ENCODE measurements at places on chromosomes 4 and X.

DNA sequence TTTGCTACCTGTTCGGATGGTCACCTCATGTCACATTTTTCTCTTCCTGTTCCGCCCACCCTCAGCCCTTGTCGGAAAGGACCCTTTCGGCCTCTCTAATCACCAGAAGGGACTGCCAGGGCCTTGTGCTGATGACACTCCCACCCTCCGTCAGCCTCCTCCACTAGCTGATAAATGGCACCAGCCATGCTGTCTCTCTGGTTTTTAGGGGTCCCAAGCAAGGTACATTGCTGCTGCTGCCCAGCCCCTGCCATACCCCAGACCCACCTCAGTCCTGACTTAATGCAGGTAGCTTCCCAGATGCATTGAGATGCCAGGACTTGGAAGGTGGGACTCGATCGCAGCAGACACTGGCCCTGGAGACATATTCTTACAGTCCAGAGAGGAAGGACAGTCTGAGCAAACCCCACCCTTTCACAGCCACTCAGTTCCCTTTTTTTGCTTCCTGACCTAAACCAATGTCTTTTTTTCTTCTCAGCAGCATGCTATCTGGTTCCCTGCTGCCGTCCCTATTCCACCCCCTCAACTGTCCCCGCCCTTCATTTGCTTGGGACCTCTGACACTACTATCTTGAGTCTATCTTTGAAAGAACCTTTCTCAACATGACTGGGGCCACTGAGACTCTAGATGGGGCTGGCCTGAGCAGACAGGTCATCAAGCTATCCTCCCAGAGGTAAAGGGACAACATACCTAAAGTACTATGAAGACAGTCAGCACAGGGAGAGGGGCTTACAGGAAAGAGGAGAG lies at the start of gene BTK:
BTK (minus strand) TSS at position 397 of the 747 bp plus-strand sequence. CDS start 10,907 bp downstream, outside the sequence.
- H3K4me1 ChIP-seq, result peaks cover 49% of the 10 kb centered on the region
- H3K4me3 ChIP-seq, result peak within 1 kb of the TSS; percentile 71
- 0 out of 2 replicates have a peak, but pooled peaks cover 4% of the 10 kb centered on the region for H3K36me3 ChIP-seq
- DNase-seq, result peak; percentile 90
- no peaks in the 10 kb centered on the region for H3K27me3 ChIP-seq

- H3K36me3 ChIP-seq, result no peaks in the 10 kb centered on the region
- H3K4me3 ChIP-seq, result no peak overlapping the region
- no peak for DNase-seq
- H3K27ac ChIP-seq, result no peak overlapping the region
- no peaks in the 10 kb centered on the region for H3K4me1 ChIP-seq
Observed at GRCh38 chrX:30863974-30864373, 25.1 kb downstream of the TAB3 start.

GRCh38 chr4:55904576-55904975 lies 44.2 kb upstream of the CEP135 start:
- no peaks in the 10 kb centered on the region for H3K27me3 ChIP-seq
- no peak overlapping the region for H3K27ac ChIP-seq
- no peak for DNase-seq
- H3K4me1 ChIP-seq, result no peaks in the 10 kb centered on the region
- peaks cover 26% of the 10 kb centered on the region for H3K36me3 ChIP-seq
- no peak overlapping the region for H3K4me3 ChIP-seq

GRCh38 chr4:40316333-40316781 lies 18.8 kb upstream of the CHRNA9 start:
- peak overlapping the region; percentile 65 for H3K4me3 ChIP-seq
- no peaks in the 10 kb centered on the region for H3K27me3 ChIP-seq
- no peaks in the 10 kb centered on the region for H3K36me3 ChIP-seq
- DNase-seq, result peak; percentile 74

GRCh38 chr4:176611951-176612350 lies 180.8 kb downstream of the VEGFC start:
- DNase-seq, result no peak
- H3K27ac ChIP-seq, result no peak overlapping the region
- H3K4me1 ChIP-seq, result no peaks in the 10 kb centered on the region
- no peaks in the 10 kb centered on the region for H3K27me3 ChIP-seq
- no peaks in the 10 kb centered on the region for H3K36me3 ChIP-seq
- no peak overlapping the region for H3K4me3 ChIP-seq

DNA sequence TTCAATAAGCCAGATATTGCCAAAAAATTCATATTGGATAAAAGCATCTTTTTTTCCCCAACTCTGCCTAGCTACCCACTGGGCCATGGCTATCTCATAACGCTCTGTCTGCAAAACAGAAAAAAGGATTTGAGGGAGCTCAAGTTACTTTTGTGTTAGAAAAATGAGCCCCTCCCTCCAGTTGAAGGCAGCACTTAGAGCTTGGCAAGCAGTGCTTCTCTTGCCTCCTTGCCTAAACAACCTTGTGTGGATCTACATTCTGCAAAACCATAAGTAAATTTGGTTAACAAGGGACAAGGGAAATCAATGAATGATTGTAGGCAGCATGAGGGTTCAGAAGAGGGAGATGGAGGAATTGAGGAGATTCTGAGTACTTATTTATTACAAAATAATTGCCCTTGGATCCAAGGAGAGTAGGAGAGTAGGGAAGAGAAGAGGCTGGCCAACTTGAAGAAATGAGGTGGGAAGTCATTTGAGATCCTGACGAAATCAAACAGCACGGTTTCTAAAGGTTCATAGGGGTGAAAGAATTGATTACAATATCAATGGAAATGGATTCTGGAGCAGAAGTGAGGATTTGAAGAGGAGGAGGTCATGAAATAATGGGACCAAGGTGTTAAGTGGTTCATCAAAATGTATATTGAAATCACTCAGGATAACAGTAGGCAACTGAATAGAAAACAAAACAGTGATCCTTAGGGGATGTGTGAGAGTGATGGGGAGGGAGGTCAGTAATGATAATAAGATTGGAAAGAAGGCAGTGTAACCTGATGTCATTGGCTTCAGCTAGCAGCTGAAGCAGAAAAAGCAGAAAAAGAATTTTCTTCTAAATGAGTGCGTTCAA lies 434.8 kb upstream of the IGFBP7 start:
- no peaks in the 10 kb centered on the region for H3K36me3 ChIP-seq
- no peak overlapping the region for H3K4me3 ChIP-seq
- no peaks in the 10 kb centered on the region for H3K4me1 ChIP-seq
- H3K27me3 ChIP-seq, result no peaks in the 10 kb centered on the region
- DNase-seq, result no peak
- H3K27ac ChIP-seq, result no peak overlapping the region

GRCh38 chr4:138686106-138686835 lies 329.3 kb upstream of the NOCT start:
- H3K4me3 ChIP-seq, result no peak overlapping the region
- no peaks in the 10 kb centered on the region for H3K4me1 ChIP-seq
- H3K36me3 ChIP-seq, result no peaks in the 10 kb centered on the region
- H3K27ac ChIP-seq, result no peak overlapping the region
- no peak for DNase-seq

DNA sequence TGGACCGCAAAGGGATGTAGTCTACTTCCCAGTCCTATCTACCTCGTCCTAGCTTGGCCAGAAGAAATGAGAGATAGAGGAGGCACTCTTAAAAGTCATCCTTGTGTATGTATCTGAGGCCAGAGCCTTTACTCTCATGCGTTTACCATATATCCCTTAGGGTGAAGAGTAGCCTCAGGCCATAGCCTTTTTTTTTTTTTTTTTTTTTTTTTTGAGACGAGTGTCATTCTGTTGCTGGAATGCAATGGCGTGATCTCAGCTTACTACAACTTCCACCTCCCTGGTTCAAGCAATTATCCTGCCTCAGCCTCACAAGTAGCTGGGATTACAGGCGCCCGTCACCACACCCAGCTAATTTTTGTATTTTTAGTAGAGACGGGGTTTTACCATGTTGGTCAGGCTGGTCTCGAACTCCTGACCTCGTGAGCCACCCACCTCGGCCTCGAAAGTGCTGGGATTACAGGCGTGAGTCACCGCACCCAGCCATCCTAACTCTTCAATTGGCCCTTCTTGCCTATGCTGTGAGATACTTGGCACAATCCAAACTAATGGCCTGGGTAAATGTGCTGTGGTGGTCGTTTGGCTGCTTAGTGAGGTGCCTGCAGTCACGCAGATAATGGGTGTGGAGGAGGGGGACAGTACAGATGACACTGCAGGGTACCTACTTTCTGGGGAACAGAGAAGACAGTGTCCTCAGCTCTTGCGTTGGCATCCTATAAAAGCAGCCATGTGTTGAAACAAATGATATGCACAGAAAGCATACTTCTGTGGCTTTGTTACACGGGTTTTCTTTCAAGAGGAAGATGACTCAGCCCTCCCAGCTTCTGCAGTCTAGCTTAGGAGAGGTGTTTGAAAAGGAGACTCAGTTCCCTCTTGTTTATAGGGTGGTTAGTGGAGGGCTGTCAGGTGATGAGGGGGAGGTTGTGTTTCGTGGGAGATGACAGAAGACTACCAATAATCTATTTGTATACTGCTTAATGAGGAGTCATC lies 10.4 kb upstream of the DGAT2L6 start:
- H3K4me1 ChIP-seq, result peaks cover 46% of the 10 kb centered on the region
- no peak overlapping the region for H3K27ac ChIP-seq
- H3K27me3 ChIP-seq, result no peaks in the 10 kb centered on the region

DNA sequence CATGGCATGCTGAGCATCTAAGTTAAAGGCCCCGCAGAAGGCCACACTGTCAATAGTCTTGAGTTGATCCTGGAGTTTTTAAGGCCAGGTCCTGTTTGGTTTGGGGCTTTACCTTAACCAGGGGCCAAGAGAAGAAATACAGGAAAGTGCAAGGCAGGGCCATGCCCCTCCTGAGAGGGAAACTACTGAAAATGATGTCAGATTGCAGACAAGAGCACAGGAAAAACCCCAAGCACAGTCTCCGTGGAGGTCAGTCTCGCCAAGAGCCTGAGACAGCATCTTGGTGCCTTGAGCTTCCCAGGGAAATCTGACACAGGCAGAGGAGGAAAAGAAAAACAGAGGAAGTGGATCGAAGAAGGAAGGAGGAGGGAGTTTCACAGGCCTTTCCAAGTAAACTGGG lies 32.2 kb upstream of the GATB start:
- no peak for DNase-seq
- no peak overlapping the region for H3K4me3 ChIP-seq
- H3K27me3 ChIP-seq, result peaks cover 4% of the 10 kb centered on the region
- H3K27ac ChIP-seq, result no peak overlapping the region
- no peaks in the 10 kb centered on the region for H3K4me1 ChIP-seq
- H3K36me3 ChIP-seq, result no peaks in the 10 kb centered on the region

DNA sequence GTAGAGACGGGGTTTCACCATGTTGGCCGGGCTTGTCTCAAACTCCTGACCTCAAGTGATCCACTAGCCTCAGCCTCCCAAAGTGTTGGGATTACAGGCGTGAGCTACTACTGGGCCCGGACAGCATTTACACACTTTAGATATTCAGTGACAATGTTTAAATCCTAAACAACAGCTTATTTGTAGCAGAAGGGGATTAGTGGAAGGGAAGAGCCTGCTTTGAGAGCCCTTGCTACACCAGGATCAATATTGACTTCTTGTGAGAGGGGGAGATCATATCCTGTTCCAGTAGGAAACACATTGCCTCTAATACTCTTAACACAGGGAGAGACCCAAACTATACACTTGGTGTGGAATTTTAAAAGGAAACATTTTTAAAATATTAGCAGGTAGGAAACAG lies 7.1 kb downstream of the MGST2 start:
- peaks cover 22% of the 10 kb centered on the region for H3K4me1 ChIP-seq
- H3K27ac ChIP-seq, result no peak overlapping the region
- H3K27me3 ChIP-seq, result no peaks in the 10 kb centered on the region
- H3K4me3 ChIP-seq, result no peak overlapping the region
- no peaks in the 10 kb centered on the region for H3K36me3 ChIP-seq
- DNase-seq, result no peak

DNA sequence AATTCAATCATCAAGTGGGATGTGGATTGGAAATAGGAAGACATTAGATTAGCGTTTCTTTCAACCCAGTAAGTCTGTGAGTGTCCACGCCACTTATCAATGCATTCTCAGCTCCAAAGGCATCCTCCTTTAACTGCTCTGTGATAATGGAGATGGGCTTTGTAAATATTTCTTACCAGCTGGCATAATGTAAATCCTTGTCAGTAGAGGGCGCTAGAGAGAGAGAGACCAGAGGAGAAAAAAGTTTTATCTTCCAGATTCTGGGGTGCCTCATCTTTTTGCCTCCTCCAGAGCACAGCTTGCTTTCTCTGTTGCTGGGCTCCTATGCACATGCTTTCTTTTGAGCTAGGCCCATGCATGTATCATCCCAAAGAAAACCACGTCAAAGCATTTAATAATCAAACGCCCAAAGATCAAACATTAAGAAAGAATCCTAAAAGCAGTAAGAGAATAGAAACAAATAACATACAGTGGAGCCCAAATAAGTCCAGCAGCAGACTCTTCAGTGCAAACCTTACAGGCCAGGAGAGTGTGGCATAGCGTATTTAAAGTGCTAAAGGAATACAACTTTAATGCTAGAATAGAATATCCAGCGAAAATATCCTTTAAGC lies 9.6 kb upstream of the MTMR1 start:
- DNase-seq, result peak; percentile 87
- no peaks in the 10 kb centered on the region for H3K4me1 ChIP-seq
- no peaks in the 10 kb centered on the region for H3K27me3 ChIP-seq
- H3K27ac ChIP-seq, result no peak overlapping the region
- no peak overlapping the region for H3K4me3 ChIP-seq

DNA sequence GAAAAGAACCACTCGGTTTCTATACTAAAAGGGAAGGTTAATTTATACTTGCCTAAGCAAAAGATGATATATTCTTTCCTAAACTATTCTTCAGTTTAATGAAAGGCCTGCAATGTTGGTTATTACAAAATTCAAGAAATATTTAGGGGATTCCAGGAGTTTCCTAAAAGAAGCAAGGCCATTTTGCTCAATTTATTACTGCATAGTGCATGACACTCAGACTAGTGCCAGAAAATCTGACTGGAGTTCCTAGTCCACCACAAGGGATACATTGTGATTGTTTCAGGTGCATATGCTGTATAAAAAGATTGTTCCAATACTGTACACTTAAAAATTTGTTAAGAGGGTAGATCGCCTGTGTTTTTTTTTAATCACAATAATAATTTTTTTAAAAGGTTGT lies 78.7 kb downstream of the CAPN6 start:
- no peak overlapping the region for H3K27ac ChIP-seq
- no peak overlapping the region for H3K4me3 ChIP-seq
- no peak for DNase-seq
- H3K36me3 ChIP-seq, result no peaks in the 10 kb centered on the region

DNA sequence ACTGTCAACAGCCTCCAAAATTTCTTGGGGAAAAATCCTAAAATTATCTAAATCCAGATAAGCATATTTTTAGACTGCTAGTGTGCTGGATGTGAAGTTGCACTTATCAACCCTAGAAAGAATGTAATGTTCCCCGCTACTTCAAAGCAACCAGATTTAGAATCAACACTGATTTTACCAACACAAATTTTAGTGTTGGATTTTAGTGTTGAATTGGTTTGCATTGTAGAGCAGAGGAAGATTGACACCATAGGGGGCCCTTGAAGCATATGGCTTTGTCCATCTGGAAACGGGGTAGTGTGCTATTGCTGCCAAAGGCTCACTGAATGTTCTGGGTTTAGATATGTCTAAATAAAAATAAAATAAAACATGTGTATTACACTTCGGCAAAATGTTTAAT lies 126.3 kb upstream of the EMCN start:
- no peaks in the 10 kb centered on the region for H3K36me3 ChIP-seq
- H3K4me1 ChIP-seq, result no peaks in the 10 kb centered on the region
- no peak overlapping the region for H3K27ac ChIP-seq
- H3K4me3 ChIP-seq, result no peak overlapping the region

DNA sequence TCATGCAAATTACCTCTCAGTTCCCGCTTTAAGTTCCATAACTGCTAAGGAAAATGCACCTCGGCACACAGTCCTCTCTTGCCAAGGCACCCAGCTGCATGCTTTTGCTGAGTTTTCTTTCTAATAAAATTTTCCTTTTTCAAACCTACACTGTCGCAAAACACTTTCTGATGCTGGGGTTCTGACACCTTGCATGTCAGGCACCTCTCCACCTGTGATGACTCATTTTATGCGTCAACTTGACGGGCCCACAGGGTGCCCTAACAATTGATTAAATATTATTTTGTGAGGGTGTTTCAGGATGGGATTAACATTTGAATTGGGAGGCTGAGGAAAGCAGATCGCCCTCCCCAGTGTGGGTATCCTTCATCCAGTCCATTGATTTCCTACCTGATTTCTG lies 291.0 kb upstream of the STS start:
- peak overlapping the region; percentile 25 for H3K4me3 ChIP-seq
- H3K4me1 ChIP-seq, result peaks cover 58% of the 10 kb centered on the region

Data from Karpas-422 (cell line).